ENCODE measurements at places on chromosomes 3 and 15.

- DNase-seq: no peak
These were observed 5.6 kb downstream of the CD96 start for GRCh38 chr3:111547631-111548030.

- no peak for DNase-seq
These were observed 32.5 kb upstream of the FRMD5 start for GRCh38 chr15:44227584-44227983.

DNA sequence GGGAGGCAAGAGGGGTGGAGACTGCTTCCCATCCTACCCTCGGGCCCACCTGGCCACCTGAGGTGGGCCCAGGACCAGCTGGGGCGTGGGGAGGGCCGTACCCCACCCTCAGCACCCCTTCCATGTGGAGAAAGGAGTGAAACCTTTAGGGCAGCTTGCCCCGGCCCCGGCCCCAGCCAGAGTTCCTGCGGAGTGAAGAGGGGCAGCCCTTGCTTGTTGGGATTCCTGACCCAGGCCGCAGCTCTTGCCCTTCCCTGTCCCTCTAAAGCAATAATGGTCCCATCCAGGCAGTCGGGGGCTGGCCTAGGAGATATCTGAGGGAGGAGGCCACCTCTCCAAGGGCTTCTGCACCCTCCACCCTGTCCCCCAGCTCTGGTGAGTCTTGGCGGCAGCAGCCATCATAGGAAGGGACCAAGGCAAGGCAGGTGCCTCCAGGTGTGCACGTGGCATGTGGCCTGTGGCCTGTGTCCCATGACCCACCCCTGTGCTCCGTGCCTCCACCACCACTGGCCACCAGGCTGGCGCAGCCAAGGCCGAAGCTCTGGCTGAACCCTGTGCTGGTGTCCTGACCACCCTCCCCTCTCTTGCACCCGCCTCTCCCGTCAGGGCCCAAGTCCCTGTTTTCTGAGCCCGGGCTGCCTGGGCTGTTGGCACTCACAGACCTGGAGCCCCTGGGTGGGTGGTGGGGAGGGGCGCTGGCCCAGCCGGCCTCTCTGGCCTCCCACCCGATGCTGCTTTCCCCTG is 2.2 kb upstream of the FES start:
- DNase-seq: no peak

GRCh38 chr15:39589193-39589814 is 8.4 kb downstream of the THBS1 start:
- no peak for DNase-seq

DNA sequence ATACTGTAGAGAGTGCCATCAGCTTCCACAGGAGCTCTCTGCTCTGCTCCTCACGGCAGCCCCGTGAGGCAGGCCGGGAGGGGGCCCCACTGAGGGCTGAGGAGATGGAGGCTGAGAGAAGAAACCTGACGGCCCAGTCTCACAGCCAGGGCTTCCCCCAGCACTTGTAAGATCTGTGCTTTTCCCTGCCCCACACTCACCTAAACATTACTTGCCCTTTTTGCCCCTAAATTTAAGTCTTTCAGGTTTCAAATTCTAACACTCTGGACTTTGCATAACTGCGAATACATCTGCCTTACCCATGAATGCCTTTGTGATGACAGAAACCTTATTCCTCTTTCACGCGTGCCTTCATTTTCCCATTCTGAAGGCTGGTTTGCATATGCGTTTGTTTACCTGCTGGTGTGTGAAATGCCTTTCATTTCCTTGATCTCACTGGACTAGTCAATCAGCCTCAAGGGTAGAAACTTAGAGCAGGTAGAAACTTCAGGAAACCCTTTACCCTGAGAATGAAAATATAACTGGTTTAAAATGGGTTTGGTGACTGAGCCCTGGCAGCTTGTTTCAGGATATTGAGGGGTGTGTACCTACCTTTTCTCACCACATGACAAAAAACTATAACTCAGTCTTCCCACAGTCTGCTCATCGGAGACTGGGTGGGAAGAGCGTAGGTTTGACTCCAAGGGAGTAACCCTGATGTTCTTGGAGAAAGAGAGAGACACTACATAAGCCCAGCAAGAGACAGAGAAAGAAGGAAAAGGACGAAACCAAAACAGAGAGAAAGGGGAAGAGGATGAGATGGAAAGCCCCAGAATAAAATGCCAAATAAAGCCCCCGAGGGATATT is 20.1 kb downstream of the SLC12A8 start:
- no peak for DNase-seq

GRCh38 chr3:140205598-140205997 is 270.6 kb downstream of the CLSTN2 start:
- no peak for DNase-seq

DNA sequence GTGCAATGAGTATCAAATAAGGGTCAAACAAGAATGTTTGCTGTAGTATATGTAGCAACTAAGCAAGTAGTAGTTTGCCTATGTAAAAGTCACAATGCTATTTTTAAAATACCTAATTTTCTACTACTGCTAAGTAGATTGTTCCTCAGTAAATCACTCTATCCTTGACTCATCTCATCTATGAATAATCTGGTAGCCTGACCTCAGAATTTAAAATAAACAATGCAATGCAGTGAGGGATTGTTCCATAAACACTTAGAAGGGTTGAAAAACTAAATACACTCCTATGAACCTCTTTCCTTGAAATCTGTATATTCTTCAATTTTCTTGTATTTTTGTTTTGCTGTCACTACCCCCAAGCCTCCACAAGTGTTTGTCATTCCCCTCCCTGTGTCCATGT is 253.3 kb downstream of the TBC1D5 start:
- DNase-seq: no peak

DNA sequence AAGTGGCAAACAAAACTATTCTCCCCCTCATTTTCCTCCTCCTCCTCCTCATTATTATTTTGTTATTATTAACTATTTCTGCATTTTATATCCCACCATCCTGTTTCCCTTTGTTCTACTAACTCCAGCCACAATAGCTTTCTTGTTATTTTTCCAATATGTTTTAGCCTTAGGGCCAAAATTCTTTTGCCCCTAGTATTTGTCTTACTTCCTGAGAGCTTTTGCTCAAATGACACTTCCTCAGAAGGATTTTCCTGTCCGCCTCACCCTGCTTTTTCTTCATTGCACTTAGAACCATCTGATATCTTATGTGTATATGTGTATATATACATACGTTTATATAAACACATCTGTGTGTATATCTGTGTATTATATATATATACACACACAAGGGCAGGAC is 32.7 kb upstream of the NUDT16 start:
- peak; percentile 66 for DNase-seq

- no peak for DNase-seq
These were observed 443.8 kb upstream of the EPHA6 start for GRCh38 chr3:96370637-96371036.

GRCh38 chr15:38197553-38197952 is 55.1 kb upstream of the SPRED1 start:
- DNase-seq: peak; percentile 92

DNA sequence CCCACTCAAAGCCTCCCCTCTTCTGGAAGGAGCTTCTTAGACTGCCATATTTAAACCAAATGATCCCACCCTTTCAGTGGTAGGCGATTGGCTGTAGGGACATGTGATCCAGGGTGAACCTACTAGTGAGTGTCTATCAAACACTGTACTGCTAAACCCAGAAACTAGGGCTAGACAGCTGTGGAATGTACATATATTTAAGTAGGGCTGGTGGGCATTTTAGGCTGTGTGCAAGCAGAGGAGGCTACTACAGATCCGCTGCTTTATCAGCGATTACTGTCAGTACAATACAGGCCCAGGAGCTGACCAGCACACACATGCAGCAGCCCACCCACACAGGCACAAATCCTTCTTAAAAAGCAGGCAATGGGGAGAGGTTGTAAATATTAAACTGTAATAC is 15.4 kb upstream of the LARP6 start:
- DNase-seq: no peak

DNA sequence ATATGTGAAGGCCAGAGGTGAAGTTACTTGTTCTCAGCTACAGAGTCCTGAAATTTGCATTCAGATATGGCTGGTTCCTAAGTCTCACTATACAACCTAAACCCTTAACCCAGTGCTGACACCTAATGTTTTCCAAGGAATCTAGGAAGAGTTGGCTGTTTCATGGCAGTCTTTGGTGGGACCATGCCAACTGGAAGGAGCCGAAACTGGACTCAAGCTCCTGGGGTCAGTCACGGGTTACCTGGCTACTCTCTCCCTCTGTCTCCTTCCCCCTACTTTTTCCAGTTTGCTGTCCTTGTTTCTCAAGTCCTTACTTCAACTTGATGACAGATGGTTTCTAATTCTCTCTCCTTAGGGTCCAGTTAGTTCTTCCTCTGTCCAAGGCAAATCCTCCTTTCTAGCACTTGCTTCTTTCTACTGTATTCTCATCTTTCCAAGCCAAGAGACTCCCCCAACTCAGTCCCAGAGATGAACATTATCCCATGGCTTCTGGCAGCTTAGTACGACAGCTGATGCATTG is 88.6 kb upstream of the COL6A5 start:
- no peak for DNase-seq

DNA sequence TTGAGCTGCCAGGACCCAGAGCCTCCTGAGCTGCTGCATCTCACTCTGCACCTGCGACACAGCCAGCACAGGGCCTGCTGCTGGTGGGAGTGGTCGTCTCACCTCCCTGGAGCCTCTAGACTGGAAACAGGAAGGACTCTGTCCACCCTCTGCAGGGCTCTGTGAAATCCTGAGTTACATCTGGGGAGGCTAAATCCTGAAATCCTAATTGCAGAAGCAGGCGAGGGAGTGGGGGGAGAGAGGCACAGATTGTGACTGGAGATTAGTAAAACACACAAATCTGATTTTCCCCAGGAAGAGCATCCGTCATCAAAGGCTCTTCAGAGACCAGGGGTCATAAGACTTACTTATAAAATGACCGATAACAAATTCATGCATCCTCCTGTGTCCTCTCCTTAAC is 31.6 kb upstream of the GABRG3 start:
- no peak for DNase-seq

DNA sequence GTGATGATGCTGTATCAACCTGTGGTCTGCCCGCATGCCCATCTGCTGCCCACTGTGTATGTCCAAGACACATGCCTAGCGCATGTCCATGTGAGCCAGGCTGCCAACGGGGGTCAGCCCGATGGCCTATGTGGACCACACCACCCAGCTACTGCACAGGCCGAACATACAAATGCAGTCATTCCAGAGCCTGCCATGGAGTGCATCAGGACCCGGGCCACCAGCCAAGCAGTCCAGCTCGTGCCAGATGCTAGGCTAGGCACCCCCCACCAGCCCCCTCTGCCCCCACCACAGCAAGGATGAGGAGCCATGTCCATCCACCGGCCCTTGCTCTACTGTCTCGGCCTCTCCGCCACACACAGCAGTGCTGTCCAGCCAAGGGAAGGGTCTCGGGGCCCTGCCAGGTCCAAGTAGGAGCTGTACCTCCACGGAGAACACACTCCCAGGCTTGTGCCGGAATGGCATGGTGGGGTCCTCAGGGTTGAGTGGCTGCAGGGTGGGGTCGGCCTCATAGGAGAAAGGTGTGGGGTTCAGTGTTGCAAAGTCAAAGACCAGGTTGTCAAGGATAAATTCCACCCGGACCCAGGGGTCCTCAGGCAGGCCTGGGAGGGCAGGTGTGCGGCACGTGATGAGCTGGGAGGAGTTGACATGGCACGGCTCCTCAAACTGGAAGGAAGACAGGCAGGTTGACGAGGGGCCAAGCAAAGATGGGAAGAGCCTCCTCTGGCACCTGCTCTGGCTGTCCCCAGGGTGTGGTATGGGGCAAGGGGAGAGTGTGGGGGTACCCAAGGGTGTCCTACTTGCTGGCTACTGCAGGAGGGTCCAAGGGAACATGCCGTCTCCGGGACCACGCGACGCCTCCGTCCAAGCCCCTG is 15.3 kb downstream of the PLXNB1 start:
- DNase-seq: no peak

DNA sequence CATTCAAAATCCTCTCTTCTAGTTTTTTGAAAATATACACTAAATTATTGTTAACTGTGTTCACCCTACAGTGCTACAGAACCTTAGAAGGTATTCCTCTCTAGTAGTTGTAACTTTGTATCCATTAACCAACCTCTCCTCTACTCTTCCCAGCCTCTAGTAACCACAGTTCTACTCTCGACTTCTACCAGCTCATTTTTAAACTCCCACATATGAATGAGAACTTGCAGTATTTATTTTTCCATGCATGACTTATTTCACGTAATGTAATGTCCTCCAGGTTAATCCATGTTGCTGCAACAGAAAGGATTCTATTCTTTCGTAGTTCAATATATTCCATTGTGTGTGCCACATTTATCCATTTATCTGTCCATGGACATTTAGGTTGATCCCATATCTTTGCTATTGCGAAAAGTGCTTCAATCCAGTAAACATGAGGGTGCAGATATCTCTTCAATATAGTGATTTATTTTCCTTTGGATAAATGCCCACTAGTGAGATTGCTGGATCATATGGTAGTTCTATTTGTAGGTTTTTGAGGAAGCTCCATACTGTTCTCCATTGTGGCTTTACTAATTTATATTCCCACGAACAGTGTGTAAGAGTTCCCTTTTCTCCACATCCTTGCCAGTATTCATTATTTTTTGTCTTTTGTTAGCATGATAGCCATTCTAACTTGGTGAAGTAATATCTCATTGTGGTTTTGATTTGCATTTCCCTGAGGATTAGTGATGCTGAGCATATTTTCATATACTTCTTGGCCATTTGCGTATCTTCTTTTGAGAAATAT is 113.7 kb upstream of the SMAD3 start:
- DNase-seq: peak; percentile 45

DNA sequence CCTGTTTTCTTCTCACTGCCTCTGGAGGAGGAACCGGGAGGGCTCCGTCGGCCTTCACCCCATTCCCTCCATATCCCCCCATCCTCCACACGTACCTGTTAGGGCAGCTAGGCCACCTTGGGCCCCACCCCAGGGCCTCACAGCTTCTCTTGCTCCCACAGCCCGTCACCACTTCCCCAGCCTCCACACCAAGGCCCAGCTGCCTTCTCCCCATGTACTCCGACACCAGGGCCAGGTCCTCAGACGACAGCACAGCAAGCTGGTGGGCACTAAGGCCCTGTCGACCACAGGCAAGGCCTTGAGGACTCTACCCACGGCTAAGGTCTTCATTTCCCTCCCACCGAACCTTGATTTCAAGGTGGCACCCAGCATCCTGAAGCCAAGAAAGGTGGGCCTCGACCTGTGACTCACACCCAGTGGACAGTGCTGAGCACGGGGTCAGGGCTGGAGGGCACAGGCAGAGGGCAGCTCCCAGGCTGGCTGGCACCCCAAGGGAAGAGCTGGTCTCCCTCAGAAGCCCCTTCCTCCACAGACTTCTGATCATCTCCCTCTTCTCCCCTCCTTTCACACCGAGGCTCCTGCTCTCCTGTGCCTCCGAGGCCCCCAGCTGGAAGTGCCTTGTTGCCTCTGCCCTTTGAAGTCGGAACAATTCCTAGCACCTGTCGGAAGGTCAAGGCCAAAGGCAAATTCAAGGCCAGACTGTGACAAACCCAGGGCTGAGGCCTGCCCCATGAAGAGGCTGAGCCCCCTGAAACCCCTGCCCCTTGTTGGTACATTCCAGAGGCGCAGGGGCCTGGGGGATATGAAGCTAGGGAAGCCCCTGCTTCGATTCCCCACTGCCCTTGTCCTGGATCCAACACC is 9.1 kb downstream of the RPUSD3 start:
- no peak for DNase-seq

DNA sequence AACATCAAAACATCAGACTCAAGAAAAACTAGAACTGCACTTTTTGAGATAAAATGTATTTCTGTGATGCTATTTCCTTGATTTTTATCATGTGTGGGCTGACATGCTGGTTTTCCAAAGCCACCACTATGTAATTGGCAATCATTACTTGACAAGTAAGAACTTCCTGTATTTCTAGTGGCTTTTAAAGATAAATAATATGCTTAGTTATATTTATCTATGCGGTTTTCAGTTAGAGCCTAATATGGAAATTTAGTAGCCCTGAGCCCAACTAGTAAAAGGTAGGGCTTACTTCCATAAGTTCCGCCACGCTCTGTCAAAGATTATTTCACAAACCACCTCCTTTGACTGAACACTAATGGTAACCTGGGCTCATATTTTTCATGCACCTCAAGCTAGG is 91.6 kb downstream of the PPARG start:
- no peak for DNase-seq
